ENCODE measurements at places on chromosomes 7 and 10. TPM values are rescaled to one million over a fixed set of nuclear protein-coding genes. Genes with fewer than 3 reads are reported as not detected.

Gene MORN4
- 10.0 TPM for total RNA-seq

Gene SPAM1
- total RNA-seq = not detected

Gene PCDH15
- 1.2 TPM for total RNA-seq

Gene GRID2IP
- 0.21 TPM for total RNA-seq

Gene PNLIPRP3
- 0.42 TPM for total RNA-seq

Gene NME8
- total RNA-seq = 1.3 TPM

Gene BLVRA
- 78.1 TPM for total RNA-seq

- H3K36me3 ChIP-seq = no peaks in the 10 kb centered on the region
- H3K27ac ChIP-seq = no peak overlapping the region
- no peaks in the 10 kb centered on the region for H3K27me3 ChIP-seq
- DNase-seq = no peak
- no peaks in the 10 kb centered on the region for H3K4me1 ChIP-seq
These were observed 215.1 kb downstream of the FOXP2 start for GRCh38 chr7:114629762-114630161.

DNA sequence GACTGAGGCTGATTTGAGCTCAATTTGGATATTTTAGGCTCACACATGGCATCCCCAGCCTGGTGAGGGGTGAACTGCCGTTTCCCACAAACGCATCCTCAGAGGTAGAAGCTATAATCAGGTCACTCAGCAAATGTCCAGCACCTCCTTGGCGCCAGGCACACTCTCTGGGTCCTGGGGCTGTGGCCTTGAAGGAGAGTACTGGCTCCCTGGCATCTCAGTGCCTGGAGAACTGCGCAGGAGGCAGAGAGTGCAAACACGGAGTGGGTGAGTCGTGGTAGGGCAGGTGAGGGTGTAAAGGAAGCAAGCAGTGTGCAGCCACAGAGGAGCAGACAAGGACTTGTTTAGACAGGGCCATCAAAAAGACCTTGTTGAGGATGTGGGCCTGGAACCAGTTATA, 224.0 kb upstream of the ZNF32 start:
- H3K27ac ChIP-seq = no peak overlapping the region
- no peak for DNase-seq
- H3K36me3 ChIP-seq = no peaks in the 10 kb centered on the region
- no peaks in the 10 kb centered on the region for H3K4me1 ChIP-seq

DNA sequence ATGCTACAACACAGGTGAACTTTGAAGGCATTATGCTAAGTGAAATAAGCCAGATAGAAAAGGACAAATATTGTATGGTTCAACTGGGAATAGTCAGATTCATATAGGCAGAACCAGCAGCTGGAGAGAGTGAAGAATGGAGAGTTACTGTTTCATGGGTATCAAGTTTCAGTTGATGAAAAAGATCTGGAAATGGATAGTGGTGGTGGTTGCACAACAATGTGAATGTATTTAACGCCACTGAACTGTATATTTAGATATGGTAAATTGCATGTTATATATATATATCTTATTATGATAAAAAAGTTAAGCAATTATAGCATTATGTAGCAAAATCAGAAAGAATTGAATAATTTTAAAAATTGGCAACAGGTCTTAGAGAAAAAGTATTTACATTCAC, 3.9 kb downstream of the LMBR1 start:
- no peaks in the 10 kb centered on the region for H3K36me3 ChIP-seq
- peaks cover 4% of the 10 kb centered on the region for H3K4me1 ChIP-seq
- DNase-seq = no peak
- H3K27ac ChIP-seq = no peak overlapping the region
- no peak overlapping the region for H3K4me3 ChIP-seq

- H3K4me1 ChIP-seq = no peaks in the 10 kb centered on the region
- H3K36me3 ChIP-seq = no peaks in the 10 kb centered on the region
- DNase-seq = no peak
- H3K27ac ChIP-seq = no peak overlapping the region
- no peaks in the 10 kb centered on the region for H3K27me3 ChIP-seq
These were observed 282.7 kb upstream of the ZNF32 start for GRCh38 chr10:43931308-43931930.
